ENCODE measurements at places on chromosomes 4 and X.

- no peak for DNase-seq
Observed at GRCh38 chrX:154484255-154485149, 1.9 kb downstream of the UBL4A start.

DNA sequence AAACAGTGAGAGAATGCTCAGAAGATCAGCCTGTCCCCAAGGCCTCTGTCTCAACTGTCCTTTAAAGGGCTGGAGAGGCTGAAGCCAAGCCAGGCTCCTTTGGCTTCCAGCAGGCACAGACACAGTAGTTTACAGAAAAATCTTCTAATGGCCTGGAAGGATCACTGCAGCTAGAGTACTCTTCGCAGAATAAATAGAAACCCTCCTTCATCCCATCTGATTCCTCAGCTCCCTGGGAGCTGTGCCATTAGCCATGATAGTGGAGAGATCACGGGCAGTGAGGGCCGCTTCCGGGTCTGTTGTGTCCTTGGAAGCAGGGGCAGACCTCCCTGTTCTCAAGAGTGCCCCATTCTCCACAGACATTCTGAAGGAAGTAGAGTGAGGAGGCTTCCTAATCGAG, 63.1 kb downstream of the CCNI start:
- no peak for DNase-seq

DNA sequence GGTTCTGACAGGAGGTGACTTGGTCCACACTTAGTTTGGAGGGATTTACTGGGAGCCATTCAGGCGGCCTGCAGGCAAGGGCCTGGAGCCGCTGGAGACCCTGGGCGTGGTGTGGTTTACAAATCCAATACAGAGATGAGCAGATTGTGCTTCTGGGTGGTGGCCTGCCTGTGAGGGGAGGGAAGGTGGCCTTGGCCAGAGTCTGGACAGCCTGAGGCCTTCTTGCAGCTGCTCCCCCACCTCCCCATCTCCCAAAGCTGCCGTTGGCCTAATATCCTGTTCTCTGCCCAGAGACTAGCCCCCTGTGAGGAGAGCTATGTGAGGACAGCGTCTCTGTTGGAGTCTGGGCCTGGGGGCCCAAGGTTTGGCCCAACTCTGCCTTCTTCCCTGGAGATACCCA, 163.9 kb upstream of the MAMLD1 start:
- DNase-seq: no peak

GRCh38 chr4:73869130-73870055, at the start of gene CXCL1:
TSS of gene CXCL1 (plus strand) at chr4:73869393. CDS start at chr4:73869471, 78 bp downstream.
- DNase-seq: no peak

- no peak for DNase-seq
Observed at GRCh38 chr4:105191621-105192210, 45.0 kb downstream of the TET2 start.

GRCh38 chr4:7829652-7830580, 109.7 kb downstream of the AFAP1 start:
- DNase-seq: no peak

DNA sequence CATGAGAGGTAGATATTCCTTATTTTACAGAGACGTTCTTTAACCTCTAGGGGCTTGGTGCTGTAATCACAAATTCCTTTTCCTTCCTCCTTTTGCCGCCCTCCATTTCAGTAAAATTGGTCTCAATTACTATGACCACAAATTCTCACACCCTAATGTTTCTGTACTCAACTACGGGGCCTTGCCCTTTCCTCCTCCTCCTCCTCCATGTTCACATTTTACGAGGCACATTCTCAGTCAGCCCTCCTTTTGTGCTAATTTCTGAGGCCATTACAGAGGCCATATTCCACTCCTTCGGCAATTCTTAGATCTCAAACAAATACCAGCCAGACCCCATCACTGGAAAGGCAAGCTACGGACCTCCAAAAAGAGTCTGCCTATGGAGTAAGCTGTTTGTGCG, 92.1 kb downstream of the SH3KBP1 start:
- no peak for DNase-seq

DNA sequence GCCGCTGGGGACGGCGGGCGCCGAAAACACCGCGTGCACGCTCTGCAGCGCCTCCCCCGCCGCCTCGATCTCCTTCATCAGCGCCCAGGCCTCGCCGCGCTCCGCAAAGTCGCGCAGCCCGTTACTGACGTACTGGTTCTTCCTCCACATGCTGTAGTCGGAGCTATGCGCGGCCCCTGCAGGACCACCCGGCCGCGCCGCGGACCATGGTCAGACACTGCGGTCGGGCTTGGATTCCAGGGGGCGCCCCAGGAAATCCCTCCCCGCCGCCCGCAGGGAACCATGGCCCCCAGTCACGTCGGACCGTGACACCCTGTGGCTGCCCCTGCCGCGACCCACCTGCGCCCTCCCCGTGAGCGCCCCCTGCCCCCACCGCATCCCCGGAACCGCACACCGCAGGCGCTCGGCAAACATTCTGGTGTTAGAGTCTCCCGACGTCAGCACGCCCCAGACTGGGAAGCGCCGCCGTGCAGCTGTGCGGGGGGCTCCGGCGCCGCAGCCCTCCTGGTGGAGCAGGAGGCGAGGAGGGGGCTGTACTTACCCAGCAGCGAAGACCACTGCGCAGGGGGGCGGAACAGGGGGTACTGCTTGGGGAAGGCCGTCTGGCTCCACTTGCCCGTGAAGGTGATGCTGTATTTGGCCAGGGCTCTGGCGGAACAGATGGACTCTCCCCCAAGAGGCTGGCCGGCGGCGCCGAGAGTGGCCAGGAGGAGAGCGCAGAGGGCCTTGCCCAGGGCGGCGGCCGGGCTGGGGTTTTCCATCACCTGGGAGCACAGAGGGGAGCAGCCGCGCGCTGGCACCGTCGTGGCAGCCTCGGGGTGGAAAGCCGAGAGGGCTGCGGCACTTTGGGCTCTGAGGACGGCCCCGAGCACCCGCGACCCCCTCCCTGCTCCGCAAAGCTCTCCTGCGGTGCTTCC, 814 bp downstream of the SPON2 start:
- DNase-seq: peak; percentile 71

GRCh38 chr4:151564321-151564720, 155.3 kb downstream of the FHIP1A start:
- DNase-seq: no peak

- no peak for DNase-seq
Observed at GRCh38 chr4:2378898-2379297, 39.5 kb downstream of the ZFYVE28 start.

GRCh38 chrX:134990801-134991481, at the start of gene SMIM10:
TSS of gene SMIM10 (plus strand) at chrX:134990991. CDS start at chrX:134991096, 105 bp downstream.
- DNase-seq: peak; percentile 60

DNA sequence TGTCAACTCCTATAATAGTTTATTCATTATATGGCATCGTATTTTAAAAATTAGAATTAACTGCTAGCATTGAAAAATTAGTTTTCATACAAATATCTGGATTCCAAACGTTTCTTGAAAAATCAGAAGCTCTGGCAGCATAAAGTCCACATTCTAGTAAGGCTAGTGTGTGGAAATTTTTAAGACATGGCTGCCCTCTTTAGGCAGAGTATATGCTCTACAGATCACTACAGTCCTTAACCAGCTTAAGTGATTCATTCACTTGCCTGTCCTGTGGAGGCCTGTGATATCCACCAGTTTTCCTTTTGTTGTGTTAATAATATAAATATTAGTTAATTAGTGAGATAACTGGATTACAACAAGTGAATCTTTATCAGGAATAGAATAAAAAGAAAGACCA, 287.2 kb downstream of the OPHN1 start:
- DNase-seq: no peak

- no peak for DNase-seq
Observed at GRCh38 chr4:145847764-145848163, 90.9 kb downstream of the ZNF827 start.

- no peak for DNase-seq
Observed at GRCh38 chrX:56784666-56785065, 55.6 kb downstream of the NBDY start.

DNA sequence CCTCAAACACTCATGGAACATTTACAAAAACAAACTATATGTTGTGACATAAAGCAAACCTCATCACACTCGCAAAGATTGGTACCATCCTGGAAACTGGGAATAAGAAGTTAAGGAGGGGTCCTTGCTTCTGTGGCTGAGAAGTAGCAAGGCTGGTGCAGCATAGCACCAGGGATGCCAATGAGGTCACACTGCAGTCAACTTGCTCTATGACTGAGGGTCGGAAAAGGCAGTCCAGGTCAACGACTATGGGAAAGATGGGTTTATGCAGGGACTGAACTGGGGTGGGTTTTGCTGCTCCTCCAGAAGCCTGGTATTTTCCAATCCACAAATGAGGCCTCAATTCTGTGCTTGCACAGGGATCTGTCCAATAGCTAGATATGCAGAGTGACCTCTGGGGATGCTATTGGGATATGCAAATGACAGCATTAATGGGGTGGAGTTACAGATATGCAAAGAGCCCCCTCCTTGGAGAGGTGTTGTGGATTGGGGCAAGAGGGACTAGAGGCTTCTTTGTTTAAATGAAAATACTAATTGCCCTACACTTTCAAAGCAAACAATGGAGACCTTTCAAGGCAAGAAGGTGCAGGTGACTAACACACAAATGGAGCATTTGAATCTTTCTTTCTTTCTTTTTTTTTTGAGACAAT, 7.2 kb upstream of the IL13RA1 start:
- DNase-seq: no peak

DNA sequence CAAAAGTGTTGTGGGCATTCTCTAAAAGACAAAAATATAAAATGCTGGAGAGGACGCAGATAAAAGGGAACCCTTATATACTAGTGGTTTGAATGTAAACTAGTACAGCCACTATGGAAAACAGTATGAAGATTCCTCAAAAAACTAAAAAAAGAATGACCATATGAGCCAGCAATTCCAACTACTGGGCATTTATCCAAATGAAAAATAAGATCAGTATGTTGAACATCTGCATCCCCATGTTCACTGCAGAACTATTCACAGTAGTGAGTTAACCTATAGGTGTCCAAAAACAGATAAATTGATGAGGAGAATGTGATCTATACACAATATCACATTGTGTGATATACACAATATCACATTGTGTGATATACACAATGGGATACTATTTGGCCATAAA, 1615.3 kb downstream of the PCDH18 start:
- no peak for DNase-seq

- DNase-seq: no peak
Observed at GRCh38 chrX:139724626-139725025, 16.7 kb upstream of the MCF2 start.

DNA sequence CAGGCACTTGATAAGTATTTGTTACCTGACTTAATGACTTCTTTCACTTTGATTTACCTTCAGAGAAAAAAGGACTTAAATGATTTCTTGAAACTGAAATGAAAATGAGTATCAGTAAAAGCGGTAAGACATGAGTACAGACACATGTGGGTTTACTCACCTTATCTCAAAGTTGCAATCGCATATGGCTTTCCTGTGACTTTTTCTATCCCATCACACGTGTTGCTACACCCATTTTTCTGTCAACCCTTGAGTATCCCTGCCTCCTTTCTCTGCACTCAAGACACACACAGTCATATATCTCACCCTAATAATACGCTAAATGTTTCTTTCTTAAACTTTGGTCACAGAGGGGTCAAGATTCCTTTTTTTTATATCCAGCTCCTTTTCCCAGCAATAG, 11.0 kb upstream of the ARHGEF38 start:
- no peak for DNase-seq

- DNase-seq: no peak
Observed at GRCh38 chr4:85370400-85371032, 104.4 kb upstream of the ARHGAP24 start.

DNA sequence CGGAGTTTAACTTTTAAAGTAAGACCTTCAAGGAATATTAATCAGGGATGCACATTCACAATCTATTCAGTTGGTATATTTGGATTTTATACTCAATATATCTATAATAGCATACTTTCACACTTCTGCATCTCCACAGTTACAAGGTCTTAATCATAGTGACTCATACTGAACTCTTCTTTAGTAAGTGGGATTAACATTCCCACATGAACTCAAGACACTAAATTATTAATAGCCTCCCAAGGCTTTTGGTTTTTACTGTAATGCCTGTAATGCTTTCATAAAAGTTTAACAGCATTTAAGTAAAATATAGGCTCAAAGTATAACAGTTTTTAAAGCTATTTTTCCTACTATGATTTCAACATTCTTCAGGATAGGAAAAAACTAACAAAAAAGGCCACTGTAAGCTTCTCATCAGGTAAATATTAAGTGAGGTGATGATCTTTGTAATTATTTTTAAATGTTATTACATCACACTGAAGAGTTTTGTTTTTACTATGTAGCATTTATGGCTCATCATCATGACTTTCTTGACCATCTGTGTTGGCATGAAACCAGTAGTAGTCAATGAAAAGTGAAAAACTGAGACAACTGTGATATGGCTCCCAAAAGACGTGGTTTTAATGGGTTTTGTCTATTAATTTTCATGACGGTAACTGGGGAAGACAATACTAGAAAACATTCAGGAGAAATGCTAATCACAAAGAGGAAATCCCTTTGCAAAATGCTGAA, 91.5 kb upstream of the GALNT7 start:
- no peak for DNase-seq

DNA sequence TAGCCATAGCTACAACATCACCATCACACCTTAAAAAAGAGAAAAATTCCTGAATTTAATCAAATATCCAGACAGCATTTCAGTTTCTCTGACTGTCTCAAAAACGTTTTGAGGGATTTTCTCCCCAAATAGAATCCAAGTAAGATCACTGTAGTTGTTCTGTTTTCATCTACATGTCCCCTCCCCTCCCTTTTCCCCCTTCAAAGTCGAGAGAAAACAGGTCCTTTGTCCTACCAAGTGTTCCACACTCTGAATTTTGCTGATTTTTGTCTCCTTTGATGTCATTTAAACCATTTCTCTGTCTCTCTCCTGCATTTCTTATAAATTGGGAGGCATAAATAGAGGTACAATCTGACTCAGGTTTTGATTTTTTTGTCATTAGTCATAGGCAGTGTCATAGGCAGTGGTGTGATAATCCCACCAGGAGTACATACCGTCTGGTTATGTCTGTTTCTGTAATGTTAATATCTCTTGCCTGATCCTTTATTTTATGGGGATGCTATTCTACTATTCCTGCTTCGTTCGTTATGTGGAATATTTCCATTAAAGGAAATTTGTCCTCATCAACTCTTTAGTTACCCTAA, 348.6 kb downstream of the PTTG2 start:
- no peak for DNase-seq

DNA sequence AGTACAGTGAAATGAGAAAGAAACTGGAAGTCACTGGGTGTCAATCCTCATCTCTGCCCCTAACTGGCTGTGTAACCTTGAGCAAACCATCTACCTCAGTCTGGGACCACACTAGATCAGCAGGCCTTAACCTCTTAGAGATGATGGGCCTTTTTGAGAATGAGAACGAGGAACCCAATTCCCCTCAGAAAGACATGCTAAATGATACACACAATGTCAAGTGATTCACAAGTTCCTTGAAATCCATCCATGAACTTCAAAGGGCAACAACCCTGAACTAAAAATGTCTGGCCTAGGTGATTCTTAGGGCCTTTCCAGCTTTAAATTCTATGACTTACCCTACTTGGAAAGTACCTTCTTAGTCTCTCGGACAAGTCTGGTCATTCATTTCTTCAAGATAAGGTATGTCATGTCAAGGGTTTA, 47.4 kb downstream of the ACSL4 start:
- no peak for DNase-seq

GRCh38 chr4:121148000-121148399, 16.1 kb downstream of the TNIP3 start:
- no peak for DNase-seq

All from activated T-cell treated with anti-CD3 and anti-CD28 coated beads, Interleukin-2, amount 50 U/mL, for 24 hours (primary cell).